ENCODE measurements at places on chromosomes 11 and 22. TPM values are rescaled to one million over a fixed set of nuclear protein-coding genes. Genes with fewer than 3 reads are reported as not detected.

The LMO1 gene
- polyA plus RNA-seq: 2.2 TPM

The KLHDC7B gene
- polyA plus RNA-seq: not detected

- no peak for DNase-seq
Measured at GRCh38 chr11:78789375-78789774, 214.7 kb upstream of the NARS2 start.

- no peak for DNase-seq
Measured at GRCh38 chr11:21771097-21771496, 421.8 kb upstream of the ANO5 start.

The DSCAML1 gene
- polyA plus RNA-seq: 0.11 TPM
